HAP-1 (cell line): ENCODE measurements at places on chromosomes 1 and 21.

DNA sequence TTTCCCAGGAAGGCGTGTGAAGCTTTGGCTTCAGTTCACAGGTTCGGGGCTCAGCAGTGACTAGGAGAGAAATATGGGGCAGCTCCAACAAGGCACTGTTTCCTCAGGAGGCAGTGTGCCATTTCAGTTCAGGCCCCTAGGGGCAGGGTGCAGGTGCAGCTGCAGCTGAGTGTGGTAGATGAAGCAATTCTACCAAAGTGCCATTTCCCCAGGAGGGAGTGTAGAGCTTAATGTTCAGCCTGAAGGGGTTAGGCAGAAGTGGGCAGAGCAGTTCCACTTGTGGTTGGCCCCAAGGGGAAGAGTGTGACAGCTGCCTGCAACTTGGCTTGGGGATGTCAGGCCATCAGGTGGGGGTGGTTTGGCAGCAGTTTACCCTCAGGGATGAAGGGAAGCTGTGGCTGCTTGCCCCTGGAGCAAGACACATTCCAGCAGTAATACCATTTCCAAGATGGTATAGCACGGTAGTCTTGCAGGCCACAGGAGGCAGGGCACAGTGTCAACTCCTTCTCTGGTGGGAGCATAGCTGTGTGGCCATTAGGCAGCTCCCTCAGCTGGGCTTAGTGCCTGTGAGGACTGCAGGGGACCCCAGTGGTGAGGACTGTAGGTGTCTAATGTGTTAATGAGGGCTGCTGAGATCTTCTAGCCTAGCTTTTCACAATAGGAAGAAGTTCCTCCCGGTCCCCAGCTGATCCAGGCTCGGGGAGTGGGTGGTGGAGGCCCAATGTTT lies 34.7 kb downstream of the RGSL1 start:
- no peak for DNase-seq

DNA sequence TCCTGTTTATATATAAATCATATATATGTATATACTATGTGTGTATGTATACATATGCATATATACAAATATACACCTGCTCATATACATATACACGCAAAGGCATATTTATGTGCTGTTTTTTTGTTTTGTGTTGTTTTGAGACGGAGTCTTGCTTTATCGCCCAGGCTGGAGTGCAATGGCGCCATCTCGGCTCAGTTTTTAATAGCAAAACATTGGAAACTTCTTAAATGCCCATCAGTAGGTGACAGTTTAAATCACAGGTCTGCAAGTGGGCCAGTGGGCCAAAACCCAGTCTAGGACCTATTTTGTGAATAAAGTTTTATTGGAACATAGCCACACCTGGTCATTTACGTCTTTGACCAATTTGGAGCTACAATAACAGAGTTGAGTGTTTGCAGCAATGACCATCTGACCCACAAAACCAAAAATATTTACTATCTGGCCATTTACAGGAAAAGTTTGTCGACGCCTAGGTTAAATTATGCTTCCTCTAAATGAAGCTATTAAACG lies 132.3 kb downstream of the TOMM20 start:
- DNase-seq = no peak

DNA sequence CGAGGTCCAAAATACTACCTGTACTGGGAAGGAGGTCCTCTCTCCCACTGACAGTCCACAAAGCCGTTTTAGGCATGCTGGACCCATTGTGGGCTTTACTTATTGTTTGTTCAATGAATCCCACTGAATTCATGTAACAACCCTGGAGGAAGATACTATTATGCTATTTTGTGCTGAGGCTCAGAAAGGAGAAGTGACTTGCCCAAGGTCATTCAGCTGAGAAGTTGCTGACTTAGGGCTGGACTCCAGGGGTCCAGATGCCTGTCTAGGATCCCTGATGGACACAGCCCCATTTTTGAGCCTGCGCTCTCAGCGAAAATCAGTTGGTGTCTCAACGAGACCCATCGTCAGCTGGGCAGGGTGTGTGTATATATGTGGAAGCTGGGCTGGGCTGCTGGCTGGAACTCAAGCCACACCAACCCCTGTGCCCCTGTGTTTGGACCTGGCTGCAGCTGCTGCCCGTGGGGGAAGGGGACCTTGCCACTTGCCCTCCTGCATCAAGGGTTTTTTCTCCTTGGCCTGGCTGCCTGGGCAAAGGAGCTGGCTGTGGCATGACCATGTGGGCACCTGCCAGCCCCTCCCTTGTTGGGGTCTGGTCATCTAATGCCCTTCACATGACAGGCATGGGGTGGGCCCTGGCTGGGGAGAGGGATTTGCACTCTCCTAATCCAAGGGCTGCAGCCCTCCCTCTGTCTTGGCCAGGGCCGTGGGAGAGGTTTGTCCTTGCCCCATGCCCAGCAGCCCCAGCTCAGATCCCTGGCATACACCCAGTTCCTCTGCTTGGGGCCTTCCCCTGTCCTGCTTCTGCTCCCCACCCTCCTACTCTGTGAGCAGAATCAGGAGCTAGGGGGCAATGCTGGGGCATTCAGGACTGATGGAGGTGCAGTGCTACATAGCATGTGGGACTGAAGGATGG lies 15.0 kb downstream of the KCNQ4 start:
- no peak for DNase-seq

DNA sequence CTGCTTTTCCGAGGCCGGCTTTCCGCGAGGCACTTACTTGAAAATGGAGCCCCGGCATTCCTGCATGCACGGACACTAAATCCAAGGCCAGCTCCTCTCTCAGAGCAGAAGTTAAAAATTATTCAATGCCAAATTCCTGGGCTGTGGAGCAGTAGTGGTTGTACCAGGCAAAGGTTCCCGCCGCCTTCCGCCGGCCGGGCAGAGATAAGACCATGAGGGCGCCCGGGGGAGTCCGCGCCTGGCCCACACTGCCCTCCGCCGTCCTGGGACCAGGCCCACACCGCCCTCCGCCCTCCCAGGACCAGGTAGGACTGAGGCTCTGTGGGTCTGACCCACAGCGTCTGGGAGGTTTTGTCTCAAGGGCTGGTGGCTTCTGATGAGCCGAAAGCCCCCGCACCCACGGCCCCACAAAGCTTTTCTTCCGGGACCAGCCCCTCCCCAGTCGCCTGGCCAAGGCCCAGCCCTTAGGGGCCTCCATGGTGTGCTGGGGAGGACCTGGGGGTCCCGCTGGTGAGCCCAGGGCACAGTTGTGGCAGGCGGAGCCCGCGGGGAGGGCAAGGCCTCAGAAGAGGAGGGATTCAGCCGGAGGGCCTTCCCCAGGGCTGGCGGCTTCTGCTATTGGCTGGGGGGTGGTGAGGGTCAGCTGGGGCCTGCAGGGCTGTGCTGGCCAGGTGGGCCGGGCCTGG lies 12.7 kb upstream of the C1orf159 start:
- no peak for DNase-seq

GRCh38 chr1:60394436-60394835 lies 320.9 kb upstream of the C1orf87 start:
- DNase-seq = no peak

DNA sequence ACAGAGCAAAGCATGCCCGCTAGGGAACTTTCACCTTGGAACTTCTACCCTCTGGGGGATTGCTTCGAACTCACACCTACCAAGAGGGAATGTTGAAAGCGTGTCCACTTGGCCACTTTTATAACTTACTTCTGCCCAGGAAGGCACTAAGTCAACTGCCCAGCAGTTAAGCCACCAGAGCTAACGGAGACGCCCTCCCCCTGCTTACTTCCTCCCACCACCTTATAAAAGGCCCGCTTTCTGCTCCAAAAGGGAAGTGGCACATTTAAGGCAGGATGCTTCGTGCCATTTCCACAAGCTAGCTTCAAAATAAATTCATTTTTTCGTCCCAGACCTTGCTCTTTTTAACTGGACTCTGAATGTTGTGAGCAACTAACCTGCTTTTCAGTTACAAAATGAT lies 3.2 kb upstream of the AK2 start:
- DNase-seq = no peak

DNA sequence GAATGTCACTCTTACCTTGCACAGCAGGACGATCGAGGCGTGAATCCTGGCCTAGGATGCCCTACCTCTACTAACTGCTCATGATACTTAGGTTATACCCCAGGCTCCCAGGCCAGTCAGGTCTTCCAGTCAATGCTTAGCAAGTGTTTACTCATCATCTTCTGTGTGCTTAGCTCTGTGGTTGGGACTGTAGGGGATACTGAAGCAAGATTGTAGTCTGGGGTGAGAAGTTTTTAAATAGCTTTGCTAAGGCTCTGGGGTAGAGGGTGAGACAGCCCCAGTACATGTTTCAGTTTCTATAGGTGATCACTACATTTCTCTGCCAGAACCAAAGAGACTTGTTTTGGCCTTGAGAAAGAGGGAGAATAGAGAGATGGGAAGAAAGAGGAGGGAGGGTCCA lies 250.8 kb upstream of the KIAA0040 start:
- DNase-seq = no peak

GRCh38 chr1:33273406-33273805 lies 17.1 kb downstream of the ZNF362 start:
- no peak for DNase-seq

DNA sequence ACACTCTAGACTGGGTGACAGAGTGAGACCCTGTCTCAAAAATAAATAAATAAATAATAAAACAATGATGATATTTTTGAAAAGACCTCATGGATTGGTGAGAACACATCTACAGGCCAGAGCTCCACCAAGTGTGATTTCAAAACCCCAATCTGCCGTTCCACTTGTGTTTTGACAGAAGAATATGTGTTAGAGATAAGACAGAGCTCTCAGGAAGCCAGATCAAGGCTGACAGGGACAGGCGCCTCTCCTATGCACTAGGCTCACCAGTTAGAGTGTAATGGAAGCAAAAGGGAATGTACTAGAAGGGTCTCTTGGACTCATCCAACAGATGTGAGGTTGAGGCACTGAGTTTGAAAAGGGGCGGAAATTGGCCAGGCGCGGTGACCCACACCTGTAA lies 110.7 kb upstream of the ERRFI1 start:
- DNase-seq = no peak

- no peak for DNase-seq
These were observed 144.7 kb downstream of the PRDM16 start for GRCh38 chr1:3213730-3214129.

GRCh38 chr1:95547005-95547404 lies 313.0 kb downstream of the RWDD3 start:
- DNase-seq = no peak

GRCh38 chr1:78009836-78010235 lies 5.1 kb downstream of the DNAJB4 start:
- DNase-seq = no peak

GRCh38 chr1:71561729-71562128 lies 480.9 kb upstream of the ZRANB2 start:
- no peak for DNase-seq

- peak; percentile 15 for DNase-seq
These were observed 52.1 kb upstream of the DIPK1A start for GRCh38 chr1:93013145-93014065.

DNA sequence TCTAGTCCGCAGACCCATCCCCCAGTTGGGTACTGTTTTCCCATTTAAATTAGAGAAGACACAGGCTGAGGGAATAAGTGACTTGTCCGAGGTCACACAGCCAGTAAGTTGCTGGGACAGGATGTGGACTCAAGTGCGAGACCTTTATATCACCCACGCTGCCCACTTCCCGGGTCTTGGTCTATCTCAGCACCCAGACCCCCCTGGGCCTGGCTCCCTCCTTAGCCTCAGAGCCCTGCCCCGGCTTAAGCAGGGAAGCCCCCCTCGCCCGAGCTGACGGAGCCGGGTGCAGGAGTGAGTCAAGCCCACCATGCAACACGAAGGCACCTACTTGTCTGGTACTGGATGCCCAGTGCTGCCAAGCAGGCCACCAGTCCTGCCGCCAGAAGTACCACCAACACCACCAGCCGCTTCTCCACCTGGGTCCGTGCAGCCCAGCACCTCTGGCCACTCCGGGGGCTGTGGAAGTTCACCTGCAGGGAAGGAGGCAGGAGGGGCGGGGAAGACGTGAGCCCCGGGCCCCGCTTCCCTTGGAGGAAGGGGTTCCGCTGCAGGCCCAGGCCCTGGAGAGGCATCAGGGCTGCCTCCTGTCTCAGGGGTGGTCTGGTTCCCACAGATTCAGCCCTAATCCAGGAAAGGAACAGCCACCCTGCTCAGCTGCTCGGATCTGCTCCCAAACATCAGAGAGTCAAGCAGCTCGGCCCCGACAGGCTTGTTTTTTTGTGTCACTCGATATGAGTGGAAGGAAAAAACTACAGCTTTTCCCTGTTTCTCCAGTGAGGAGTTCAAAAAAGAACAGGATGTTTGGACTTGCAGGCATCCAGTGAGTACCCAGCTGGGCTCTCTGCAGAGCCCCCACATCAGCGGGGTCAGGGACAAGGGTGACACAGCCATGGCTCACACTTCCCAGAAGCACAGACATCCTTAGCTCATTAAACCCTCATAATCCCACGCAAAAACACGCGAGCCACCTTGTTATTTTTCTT lies 11.1 kb downstream of the ECE1 start:
- no peak for DNase-seq

- no peak for DNase-seq
These were observed 6.2 kb downstream of the PAX7 start for GRCh38 chr1:18636596-18637508.

DNA sequence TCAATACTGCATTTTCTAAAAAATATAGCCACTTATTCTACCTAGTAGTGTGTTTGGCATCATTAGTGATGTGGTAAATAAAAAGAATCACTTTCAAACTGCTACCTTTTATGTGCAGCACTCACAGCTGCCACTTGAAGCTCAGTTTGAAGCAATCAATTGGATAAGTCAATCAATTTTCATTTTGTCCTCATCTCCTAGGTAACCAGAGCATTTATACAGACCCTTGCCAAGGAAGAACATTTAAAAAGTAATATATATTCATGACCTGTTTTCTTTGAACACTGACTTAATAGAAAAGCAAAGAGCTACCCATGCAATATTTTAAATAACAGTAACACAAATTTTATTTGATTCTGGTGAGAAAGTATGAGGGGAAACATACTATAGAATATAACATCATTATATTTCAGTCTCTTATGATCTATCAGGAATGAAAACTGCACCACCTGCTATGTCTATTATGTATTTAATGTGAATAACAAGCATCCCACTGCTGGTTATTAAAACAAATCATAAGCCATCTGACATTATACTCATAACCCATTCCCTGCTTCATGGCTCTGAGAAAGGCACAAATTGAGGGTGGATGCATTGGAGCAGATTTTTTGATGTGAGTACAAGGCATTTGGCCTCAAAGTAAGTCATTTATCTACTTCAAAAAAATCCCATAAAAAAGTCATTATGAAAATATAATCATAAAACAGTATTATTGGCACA lies 168.4 kb upstream of the C21orf91 start:
- no peak for DNase-seq
